ENCODE measurements at places on chromosomes 4 and X. TPM values are rescaled to one million over a fixed set of nuclear protein-coding genes. Genes with fewer than 3 reads are reported as not detected.
A peak's percentile ranks its signal among the peaks of the same experiment; 100 is the strongest.

- no peaks in the 10 kb centered on the region for H3K4me1 ChIP-seq
- no peak for DNase-seq
- H3K27me3 ChIP-seq, result no peaks in the 10 kb centered on the region
- H3K36me3 ChIP-seq, result no peaks in the 10 kb centered on the region
- H3K27ac ChIP-seq, result no peak overlapping the region
Measured at GRCh38 chr4:177632481-177632880, 190.2 kb upstream of the AGA start.

DNA sequence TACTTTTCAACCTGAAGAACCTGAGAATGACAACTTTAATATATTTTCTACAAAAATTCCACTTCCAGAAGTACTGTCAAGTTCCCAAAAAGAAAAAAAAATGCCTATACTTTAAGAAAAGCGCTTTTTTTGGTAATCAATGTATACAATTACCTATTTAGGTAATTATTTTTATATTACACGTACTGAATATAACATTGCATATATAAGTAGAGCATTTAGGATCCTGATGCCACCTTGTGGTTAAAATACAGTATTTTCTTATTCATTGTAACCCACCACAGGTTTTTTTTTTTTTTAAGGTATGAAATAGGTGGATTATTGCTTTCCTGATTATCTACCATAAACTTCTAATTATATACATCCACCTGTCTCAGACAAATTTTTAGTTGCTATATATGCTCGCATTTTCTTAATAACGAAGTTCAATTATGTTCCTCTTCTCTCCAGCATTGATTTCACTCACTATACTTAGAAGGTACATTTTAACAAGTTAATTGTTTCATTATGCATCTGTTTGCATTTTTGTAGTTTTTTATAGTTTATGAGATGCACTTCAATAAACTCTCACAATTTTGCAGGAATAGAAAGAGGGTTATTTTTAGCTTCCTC lies 5.2 kb downstream of the MAP9 start:
- peak; percentile 50 for DNase-seq
- H3K36me3 ChIP-seq, result peaks cover 4% of the 10 kb centered on the region
- no peak overlapping the region for H3K27ac ChIP-seq
- no peak overlapping the region for H3K4me3 ChIP-seq
- no peaks in the 10 kb centered on the region for H3K27me3 ChIP-seq

GRCh38 chr4:140968371-140968770 lies 164.9 kb downstream of the RNF150 start:
- DNase-seq, result no peak
- no peak overlapping the region for H3K27ac ChIP-seq
- no peaks in the 10 kb centered on the region for H3K4me1 ChIP-seq
- H3K4me3 ChIP-seq, result no peak overlapping the region

The ZBED1 gene
- total RNA-seq, result 36.7 TPM

GRCh38 chrX:6225911-6226595 lies 2.6 kb downstream of the NLGN4X start:
- peak; percentile 10 for DNase-seq
- H3K27ac ChIP-seq, result no peak overlapping the region
- peaks cover 50% of the 10 kb centered on the region for H3K27me3 ChIP-seq
- no peaks in the 10 kb centered on the region for H3K4me1 ChIP-seq

GRCh38 chr4:88804234-88804633 lies 106.6 kb upstream of the NAP1L5 start:
- H3K4me1 ChIP-seq, result peaks cover 33% of the 10 kb centered on the region
- no peaks in the 10 kb centered on the region for H3K36me3 ChIP-seq
- H3K4me3 ChIP-seq, result no peak overlapping the region
- no peaks in the 10 kb centered on the region for H3K27me3 ChIP-seq

DNA sequence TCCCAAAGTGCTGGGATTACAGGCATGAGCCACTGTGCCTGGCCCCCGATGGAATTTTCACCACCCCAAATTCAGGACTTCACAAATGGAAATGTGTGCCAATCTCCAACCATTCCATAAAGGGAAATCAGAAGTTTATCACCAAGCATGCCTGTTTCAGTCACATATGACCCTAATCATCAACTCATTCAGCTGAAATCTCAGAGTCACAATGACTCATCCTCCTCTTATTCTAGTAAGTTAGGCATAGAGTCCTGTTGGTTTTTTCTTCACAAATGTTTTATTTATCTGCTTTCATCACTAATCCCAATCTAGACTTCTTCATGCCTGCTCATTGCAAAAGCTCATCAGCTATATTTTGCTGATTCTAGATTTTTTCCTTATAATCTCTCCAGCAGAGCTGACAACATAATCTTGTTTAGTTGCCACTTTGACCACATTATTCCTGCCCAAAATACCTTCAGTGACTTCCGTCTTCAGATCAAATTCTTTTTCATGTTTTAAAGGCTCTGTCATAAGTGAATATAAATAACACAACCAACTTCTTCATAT lies 83.3 kb downstream of the SLC7A11 start:
- H3K27ac ChIP-seq, result no peak overlapping the region
- no peaks in the 10 kb centered on the region for H3K27me3 ChIP-seq
- H3K36me3 ChIP-seq, result no peaks in the 10 kb centered on the region
- H3K4me1 ChIP-seq, result no peaks in the 10 kb centered on the region
- H3K4me3 ChIP-seq, result no peak overlapping the region
- no peak for DNase-seq

- no peak overlapping the region for H3K27ac ChIP-seq
- no peak overlapping the region for H3K4me3 ChIP-seq
- H3K36me3 ChIP-seq, result no peaks in the 10 kb centered on the region
- H3K4me1 ChIP-seq, result no peaks in the 10 kb centered on the region
- DNase-seq, result no peak
- no peaks in the 10 kb centered on the region for H3K27me3 ChIP-seq
Measured at GRCh38 chr4:160537681-160538080, 1434.8 kb downstream of the RAPGEF2 start.

DNA sequence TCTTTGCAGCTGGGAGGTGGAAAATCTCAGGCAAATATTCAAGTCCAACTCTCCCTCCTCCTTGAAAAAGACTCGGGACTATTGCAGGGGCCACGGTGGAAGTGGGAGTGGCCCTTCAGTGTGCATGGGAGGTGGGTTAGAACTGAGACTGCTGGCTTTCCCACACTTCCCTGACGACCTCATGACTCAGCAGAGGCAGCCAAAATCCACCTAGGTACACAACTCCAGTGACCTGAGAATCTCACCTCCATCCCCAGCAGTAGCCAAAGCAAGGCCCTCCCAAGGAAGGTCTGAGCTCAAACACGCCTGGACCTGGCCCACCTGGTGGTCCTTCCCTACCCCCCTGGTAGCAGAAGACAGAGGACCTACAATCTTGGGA lies 6.2 kb upstream of the UGT2B17 start:
- H3K27me3 ChIP-seq, result no peaks in the 10 kb centered on the region
- no peak for DNase-seq
- H3K36me3 ChIP-seq, result no peaks in the 10 kb centered on the region

DNA sequence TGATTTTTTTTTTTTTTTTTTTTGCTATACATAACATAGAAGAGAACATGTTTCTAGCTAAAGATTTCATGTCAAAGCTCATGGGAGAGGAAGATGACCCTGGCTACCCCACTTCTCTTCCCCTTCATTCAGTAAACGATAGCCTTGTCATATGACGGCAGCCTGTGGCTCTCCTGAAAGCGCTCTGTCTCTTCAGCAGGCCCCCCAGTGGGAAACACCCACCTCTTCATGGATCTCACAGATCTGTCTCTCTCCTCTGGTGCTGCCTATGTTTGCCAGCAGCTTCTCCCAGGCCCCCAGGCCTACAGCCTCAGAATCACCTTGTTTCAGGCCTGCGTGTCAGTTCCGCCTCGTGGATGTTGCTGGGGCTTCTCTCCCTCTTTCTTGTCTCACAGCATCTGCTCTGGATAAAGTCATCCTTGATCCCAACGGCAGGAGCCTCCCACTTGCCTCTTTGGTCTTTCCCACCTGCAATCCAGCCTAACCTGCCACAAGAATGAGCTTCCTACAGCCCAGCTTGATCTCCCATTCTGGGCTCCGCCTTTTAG lies 34.6 kb downstream of the RHOH start:
- H3K4me3 ChIP-seq, result no peak overlapping the region
- H3K4me1 ChIP-seq, result no peaks in the 10 kb centered on the region
- H3K27ac ChIP-seq, result no peak overlapping the region

- H3K4me1 ChIP-seq, result no peaks in the 10 kb centered on the region
- no peaks in the 10 kb centered on the region for H3K27me3 ChIP-seq
- H3K4me3 ChIP-seq, result no peak overlapping the region
- no peak overlapping the region for H3K27ac ChIP-seq
Measured at GRCh38 chrX:118484216-118484903, 11.3 kb upstream of the DOCK11 start.

GRCh38 chrX:37757082-37757481 lies 22.8 kb upstream of the CYBB start:
- no peak overlapping the region for H3K4me3 ChIP-seq
- H3K4me1 ChIP-seq, result no peaks in the 10 kb centered on the region
- no peak for DNase-seq
- no peak overlapping the region for H3K27ac ChIP-seq

DNA sequence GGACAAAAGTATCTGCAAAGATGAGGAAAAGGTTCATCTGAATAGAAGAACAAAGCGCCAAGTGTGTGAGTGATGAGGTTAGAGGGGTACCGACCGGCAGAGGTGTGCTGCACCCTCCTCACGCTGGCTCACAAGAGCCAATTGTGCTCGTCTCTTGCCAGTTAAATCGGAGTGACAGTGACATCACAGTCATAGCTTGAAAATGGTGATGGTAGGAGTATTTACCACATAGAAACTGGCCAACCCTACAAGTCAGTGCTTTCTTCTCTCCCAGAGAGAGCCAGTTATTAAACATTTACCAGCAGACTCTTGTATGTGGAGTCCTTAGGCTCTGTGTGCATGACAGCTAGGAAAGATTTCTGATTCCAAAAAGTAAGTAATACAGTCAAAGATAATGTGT lies 32.4 kb downstream of the CLDN22 start:
- no peaks in the 10 kb centered on the region for H3K27me3 ChIP-seq
- no peak overlapping the region for H3K4me3 ChIP-seq
- H3K36me3 ChIP-seq, result peaks cover 52% of the 10 kb centered on the region
- DNase-seq, result no peak
- H3K4me1 ChIP-seq, result no peaks in the 10 kb centered on the region

GRCh38 chrX:123513585-123514278 lies 219.1 kb downstream of the THOC2 start:
- no peak overlapping the region for H3K4me3 ChIP-seq
- no peaks in the 10 kb centered on the region for H3K27me3 ChIP-seq
- no peaks in the 10 kb centered on the region for H3K36me3 ChIP-seq
- no peak overlapping the region for H3K27ac ChIP-seq

GRCh38 chr4:91198951-91199350 lies 1071.8 kb downstream of the CCSER1 start:
- DNase-seq, result peak; percentile 1
- no peaks in the 10 kb centered on the region for H3K4me1 ChIP-seq
- no peak overlapping the region for H3K4me3 ChIP-seq
- no peaks in the 10 kb centered on the region for H3K27me3 ChIP-seq
- no peaks in the 10 kb centered on the region for H3K36me3 ChIP-seq

The USO1 gene
- total RNA-seq, result 102 TPM

- no peak for DNase-seq
- no peak overlapping the region for H3K27ac ChIP-seq
- no peak overlapping the region for H3K4me3 ChIP-seq
- no peaks in the 10 kb centered on the region for H3K36me3 ChIP-seq
Measured at GRCh38 chr4:124133753-124134152, 578.8 kb downstream of the ANKRD50 start.

DNA sequence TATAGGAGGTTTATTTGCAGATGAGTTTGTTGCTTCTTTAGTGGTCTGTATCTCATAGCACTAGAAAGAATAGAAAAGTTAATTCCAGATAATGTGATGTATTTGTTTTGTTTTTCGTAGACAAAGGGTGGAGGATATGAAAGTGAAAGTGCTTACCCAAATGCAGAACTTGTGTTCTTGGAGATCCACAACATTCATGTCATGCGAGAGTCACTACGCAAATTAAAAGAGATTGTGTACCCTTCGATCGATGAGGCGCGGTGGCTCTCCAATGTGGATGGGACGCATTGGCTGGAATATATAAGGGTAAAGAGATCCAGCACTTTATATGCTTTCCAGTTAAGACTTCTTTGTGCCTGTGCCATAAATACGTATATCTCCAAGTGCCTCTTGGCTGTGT lies 43.3 kb downstream of the MTMR1 start:
- peaks cover 5% of the 10 kb centered on the region for H3K27me3 ChIP-seq
- DNase-seq, result no peak
- H3K4me1 ChIP-seq, result no peaks in the 10 kb centered on the region
- H3K4me3 ChIP-seq, result no peak overlapping the region
- no peak overlapping the region for H3K27ac ChIP-seq

The CXCL11 gene
- total RNA-seq, result not detected

DNA sequence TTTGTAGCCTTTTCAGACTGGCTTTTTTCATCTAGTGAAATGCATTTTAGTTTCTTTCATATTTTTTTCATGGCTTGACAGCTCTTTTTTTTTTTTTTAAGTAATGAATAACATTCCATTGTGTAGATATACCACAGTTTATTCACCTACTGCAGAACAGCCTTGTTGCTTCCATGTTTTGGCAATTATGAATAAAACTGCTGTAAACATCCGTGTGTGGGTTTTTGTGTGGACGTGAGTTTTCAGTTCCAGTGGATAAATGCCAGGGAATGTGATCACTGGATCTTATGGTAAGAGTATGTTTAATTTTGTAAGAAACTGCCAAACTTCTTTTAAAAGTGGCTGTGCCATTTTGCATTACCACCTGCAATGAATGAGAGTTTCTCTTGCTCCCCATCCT lies 160.8 kb downstream of the SOWAHB start:
- H3K27ac ChIP-seq, result no peak overlapping the region
- DNase-seq, result no peak
- peaks cover 10% of the 10 kb centered on the region for H3K36me3 ChIP-seq
- H3K4me3 ChIP-seq, result no peak overlapping the region
- peaks cover 8% of the 10 kb centered on the region for H3K4me1 ChIP-seq

- no peak for DNase-seq
- H3K27ac ChIP-seq, result no peak overlapping the region
- no peaks in the 10 kb centered on the region for H3K36me3 ChIP-seq
- H3K4me1 ChIP-seq, result no peaks in the 10 kb centered on the region
- no peak overlapping the region for H3K4me3 ChIP-seq
Measured at GRCh38 chrX:6679988-6680387, 145.1 kb upstream of the VCX3A start.

Data from lung (tissue), 17 donors.